HepG2 (cell line): ENCODE measurements at places on chromosomes 1 and 21. TPM values are rescaled to one million over a fixed set of nuclear protein-coding genes. Genes with fewer than 3 reads are reported as not detected.

TRIM67 gene
- total RNA-seq = not detected in 2 replicates

LIPI gene
- not detected in 2 replicates for total RNA-seq

SLAMF7 gene
- total RNA-seq = not detected in 2 replicates

PDZK1 gene
- 46.4 and 65.0 TPM in 2 replicates for total RNA-seq

ZNF695 gene
- 11.6 and 13.2 TPM in 2 replicates for total RNA-seq

GRCh38 chr1:206699626-206700025, 14.9 kb downstream of the MAPKAPK2 start:
- H3K27ac ChIP-seq = peak overlapping the region; percentile 46
- H3K27me3 ChIP-seq = no peaks in the 10 kb centered on the region
- no peaks in the 10 kb centered on the region; the same call in none of the 2 replicates for H3K36me3 ChIP-seq
- DNase-seq = peak; percentile 74
- H3K4me1 ChIP-seq = peaks cover 52% of the 10 kb centered on the region

DNA sequence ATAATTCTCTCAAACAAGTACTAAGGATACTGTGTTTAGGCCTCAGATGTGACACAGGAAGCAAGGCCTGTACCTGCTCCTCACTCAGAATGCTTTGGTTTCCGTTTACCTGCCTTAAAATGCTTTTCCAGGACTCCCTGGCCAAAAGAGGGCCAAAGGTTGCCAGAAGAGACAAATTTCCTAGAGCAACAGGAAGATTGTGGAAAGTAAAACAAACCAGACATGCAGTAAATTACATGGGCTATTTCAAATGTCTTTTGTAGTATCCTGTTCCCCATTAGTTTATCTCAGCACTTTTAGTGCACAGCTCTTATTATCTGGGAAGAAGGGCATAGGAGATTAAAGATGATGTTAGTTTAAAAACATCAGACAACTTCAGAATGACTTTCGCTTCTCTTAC, 280.0 kb downstream of the NFIA start:
- H3K27ac ChIP-seq = no peak overlapping the region
- no peaks in the 10 kb centered on the region for H3K27me3 ChIP-seq
- H3K36me3 ChIP-seq = peaks cover 72% of the 10 kb centered on the region
- no peak for DNase-seq
- peaks cover 11% of the 10 kb centered on the region; the same call in 1 of the 2 replicates for H3K4me1 ChIP-seq
- H3K4me3 ChIP-seq = no peak overlapping the region

- no peak overlapping the region for H3K27ac ChIP-seq
- no peak for DNase-seq
- H3K36me3 ChIP-seq = no peaks in the 10 kb centered on the region
- no peak overlapping the region for H3K4me3 ChIP-seq
- no peaks in the 10 kb centered on the region for H3K27me3 ChIP-seq
- no peaks in the 10 kb centered on the region; the same call in 1 of the 2 replicates for H3K4me1 ChIP-seq
These were observed 58.3 kb downstream of the KCNJ15 start for GRCh38 chr21:38315122-38315521.

- no peak overlapping the region for H3K4me3 ChIP-seq
- H3K27me3 ChIP-seq = no peaks in the 10 kb centered on the region; the same call in 1 of the 2 replicates
- H3K4me1 ChIP-seq = no peaks in the 10 kb centered on the region
- no peak overlapping the region for H3K27ac ChIP-seq
- DNase-seq = no peak
These were observed 37.0 kb downstream of the SPAG17 start for GRCh38 chr1:118148034-118148433.

DNA sequence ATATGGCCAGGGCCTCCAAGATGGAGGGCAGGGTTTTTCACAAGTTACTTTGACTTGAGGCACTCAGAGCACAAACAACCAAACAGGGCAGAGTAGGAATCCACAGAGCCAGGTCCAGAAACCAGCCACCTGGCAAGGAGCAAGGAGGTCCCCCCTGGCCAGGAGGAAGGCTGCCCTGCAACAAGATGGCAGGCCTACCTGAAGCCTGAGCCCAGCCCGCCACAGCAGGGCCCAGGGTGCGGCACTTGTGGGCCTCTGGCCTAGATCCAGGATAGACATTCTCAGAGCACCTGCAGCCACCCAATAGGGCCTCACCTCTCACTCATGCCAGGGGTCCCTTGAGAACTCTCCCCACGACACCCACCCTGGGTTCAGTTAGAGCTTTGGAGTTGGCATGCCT, 11.5 kb downstream of the SH3BGRL3 start:
- DNase-seq = no peak
- no peaks in the 10 kb centered on the region for H3K4me1 ChIP-seq
- peaks cover 1% of the 10 kb centered on the region; the same call in 1 of the 2 replicates for H3K36me3 ChIP-seq
- no peak overlapping the region for H3K27ac ChIP-seq
- no peaks in the 10 kb centered on the region for H3K27me3 ChIP-seq
- H3K4me3 ChIP-seq = no peak overlapping the region

DNA sequence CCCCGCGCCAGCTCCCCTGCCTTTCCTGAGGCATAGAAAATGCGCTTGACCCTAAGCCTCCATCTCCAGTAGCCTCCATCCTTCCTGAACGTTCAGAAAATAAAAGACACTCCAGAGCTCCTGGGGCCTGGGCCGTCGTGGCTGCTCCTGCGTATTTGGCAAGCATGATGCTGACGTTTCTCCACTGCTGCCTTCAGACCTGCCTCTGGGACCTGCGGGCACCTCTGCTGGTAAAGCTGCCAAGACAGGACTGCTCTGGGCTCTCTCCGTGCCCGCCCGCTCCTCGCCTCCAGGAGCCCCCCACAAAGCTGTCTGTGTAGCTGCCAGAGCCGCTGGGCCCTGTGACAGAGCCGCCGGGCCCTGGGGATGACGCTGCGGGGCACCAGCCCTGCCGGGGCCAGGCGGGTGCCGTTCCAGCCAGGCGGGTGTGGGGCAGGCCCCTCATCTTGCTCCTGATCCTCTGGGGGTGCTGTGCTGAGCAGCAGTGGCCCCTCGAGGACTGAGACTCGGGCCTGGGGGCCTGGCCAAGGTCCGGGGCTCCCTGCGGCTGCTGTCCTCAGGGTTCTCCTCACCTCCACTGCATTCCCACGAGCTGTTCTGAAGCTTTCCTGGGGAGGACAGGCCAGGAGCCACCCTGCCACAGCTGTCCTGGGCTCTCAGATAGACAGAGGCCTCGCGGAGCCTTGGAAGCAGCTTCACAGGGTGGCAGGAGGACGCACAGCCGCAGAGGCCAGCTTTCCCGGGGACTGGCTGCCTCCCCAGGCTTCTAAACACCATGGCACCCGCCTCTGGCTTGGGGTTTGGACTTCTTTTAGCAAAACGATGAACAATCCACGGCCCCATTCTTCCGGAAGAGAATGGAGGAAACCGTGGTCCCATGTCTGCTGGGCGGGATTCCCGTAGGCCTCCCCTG, 48.1 kb downstream of the MORN1 start:
- H3K27ac ChIP-seq = no peak overlapping the region
- peaks cover 7% of the 10 kb centered on the region; the same call in 1 of the 2 replicates for H3K4me1 ChIP-seq

DNA sequence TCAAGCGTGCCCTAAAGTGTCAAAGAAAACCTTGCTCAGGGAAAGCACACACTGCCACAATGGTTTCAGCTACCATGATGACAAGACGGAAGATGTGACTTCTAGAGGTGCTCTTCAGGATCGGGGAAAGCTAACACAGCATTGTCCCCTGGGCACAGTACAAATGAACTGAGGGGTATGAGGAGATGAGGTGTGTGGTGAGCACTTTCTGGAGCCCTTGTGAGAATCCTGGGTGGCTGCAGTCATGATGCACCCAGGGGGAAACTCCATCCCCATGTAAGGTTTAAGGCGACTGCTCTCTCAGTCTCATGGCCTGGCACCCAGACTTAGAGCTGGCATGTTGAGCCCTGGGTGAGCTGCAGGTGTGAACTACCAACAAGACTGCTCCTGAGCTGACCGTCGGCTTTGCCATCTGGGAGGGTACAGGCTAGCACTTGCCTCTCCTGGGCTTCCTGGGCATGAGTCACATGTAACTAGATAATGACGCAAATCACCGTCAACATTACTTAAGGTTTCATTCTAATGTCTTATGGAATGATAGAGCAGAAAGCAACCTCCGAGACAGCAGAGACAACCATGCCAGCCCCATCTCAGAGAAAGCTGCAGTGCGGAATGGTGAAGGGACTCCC, 144.6 kb downstream of the CLIC6 start:
- H3K27me3 ChIP-seq = no peaks in the 10 kb centered on the region
- no peak overlapping the region for H3K4me3 ChIP-seq
- H3K4me1 ChIP-seq = peaks cover 75% of the 10 kb centered on the region
- H3K27ac ChIP-seq = peak overlapping the region; percentile 37

GRCh38 chr1:94384485-94385265, 33.5 kb upstream of the ABCD3 start:
- H3K36me3 ChIP-seq = no peaks in the 10 kb centered on the region
- peak overlapping the region; percentile 63 for H3K4me3 ChIP-seq
- peak overlapping the region; percentile 100 for H3K27ac ChIP-seq
- peaks cover 85% of the 10 kb centered on the region for H3K4me1 ChIP-seq

DNA sequence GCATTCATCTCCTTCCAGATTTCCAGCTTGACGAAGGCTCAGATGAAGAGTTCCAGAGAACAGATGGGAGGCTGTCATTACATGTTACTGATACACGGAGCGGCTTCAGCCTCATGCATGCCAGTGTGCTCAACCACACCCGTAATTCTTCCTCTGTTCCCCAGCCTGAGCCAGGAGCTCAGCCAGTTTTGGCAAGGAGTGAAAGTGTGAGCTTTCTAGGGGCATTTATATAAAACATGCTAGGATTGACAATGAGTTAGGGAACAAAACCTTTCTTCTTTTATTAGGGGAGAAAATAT, 290.4 kb upstream of the PLXNA2 start:
- no peak overlapping the region for H3K27ac ChIP-seq
- no peak for DNase-seq
- no peaks in the 10 kb centered on the region for H3K36me3 ChIP-seq
- no peaks in the 10 kb centered on the region for H3K4me1 ChIP-seq

DNA sequence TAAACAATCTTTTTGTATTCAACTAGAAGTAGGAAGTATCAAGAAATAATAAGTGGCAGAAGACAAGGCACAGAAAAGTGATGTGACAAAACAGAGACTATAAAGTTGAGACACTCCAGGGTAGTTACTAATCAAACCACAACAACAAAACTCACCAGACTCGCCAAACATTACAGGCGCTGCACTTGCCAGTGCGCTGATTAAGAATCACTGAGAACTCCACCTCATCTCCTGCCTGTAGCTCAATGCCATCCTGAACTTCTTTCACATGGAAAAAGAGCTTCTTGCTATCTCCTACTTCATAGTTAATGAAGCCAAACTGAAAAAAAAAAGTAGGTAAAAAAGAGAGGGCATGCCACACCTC, 2.8 kb upstream of the NRAS start:
- H3K36me3 ChIP-seq = peaks cover 15% of the 10 kb centered on the region
- no peaks in the 10 kb centered on the region for H3K27me3 ChIP-seq
- peaks cover 36% of the 10 kb centered on the region for H3K4me1 ChIP-seq
- H3K4me3 ChIP-seq = no peak overlapping the region

DNA sequence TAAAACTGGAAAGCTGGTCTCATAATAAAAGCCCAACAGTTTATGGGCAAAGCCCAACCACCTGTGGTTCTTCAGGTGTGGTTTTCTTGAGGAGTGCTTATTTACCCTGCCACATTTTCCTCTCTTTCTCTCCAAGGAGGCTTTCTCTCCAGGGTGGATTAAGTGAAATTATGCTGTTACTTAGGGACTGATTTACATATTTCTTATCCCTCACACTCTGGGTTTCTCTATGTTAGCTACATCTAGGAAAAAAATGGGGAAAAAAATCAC, 4.8 kb downstream of the TBX19 start:
- no peaks in the 10 kb centered on the region for H3K4me1 ChIP-seq
- no peak for DNase-seq
- H3K4me3 ChIP-seq = no peak overlapping the region
- no peaks in the 10 kb centered on the region for H3K27me3 ChIP-seq
- no peak overlapping the region for H3K27ac ChIP-seq
- no peaks in the 10 kb centered on the region for H3K36me3 ChIP-seq
